ENCODE measurements at places on chromosomes 1 and 21. TPM values are rescaled to one million over a fixed set of nuclear protein-coding genes. Genes with fewer than 3 reads are reported as not detected.

DNA sequence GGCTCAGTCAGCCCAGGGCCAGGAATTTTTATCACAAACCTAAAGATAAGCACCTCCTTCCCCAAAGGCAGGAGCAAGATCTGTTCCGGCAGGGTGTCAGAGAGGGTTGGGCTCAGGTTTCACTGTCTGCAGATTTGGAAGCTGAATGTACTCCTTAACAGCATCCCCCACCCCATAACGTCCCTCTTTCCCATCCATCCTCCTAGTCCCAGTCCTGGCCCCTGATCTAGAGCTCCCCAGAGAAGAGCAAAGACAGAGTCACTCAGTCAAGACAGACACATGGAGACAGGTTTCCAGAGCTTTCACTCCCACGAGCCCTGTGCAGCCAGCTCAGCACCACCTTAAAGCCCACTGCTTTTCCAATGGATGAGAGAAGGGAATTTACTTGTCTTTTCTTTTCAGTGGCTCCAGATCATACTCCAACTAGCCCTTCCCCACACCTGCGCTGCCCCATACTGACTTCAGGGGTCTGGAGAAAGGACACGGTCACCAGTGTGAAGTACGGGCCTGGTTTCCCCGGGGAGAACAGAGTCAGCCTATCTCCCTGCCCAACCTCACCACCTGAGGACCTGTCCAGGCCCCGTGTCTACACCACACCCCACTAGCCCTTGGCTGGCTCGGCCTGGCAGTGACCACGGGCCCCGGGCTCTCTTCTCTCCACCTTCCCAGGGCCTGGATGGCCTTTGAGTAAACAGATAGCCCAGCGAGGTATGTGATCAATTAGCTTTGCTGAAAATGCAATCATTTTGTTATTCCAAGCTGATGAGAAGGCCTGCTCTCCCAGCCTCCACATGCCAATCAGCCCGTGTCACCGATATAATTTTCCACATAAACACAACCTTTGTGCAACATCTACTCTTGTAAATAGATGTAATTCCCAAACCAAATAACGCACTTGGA is 249.1 kb downstream of the FOXD2 start:
- no peak for DNase-seq
- no peak overlapping the region for H3K4me3 ChIP-seq
- H3K27ac ChIP-seq: no peak overlapping the region
- H3K36me3 ChIP-seq: no peaks in the 10 kb centered on the region
- H3K27me3 ChIP-seq: no peaks in the 10 kb centered on the region
- H3K4me1 ChIP-seq: no peaks in the 10 kb centered on the region

GRCh38 chr1:196308176-196308575 is 300.1 kb downstream of the KCNT2 start:
- no peaks in the 10 kb centered on the region for H3K36me3 ChIP-seq
- H3K27ac ChIP-seq: no peak overlapping the region
- DNase-seq: no peak
- no peaks in the 10 kb centered on the region for H3K27me3 ChIP-seq
- no peak overlapping the region for H3K4me3 ChIP-seq

- DNase-seq: no peak
- no peaks in the 10 kb centered on the region for H3K27me3 ChIP-seq
- no peaks in the 10 kb centered on the region for H3K36me3 ChIP-seq
- H3K27ac ChIP-seq: no peak overlapping the region
These were observed 6.5 kb upstream of the FGGY start for GRCh38 chr1:59290193-59290949.

DNA sequence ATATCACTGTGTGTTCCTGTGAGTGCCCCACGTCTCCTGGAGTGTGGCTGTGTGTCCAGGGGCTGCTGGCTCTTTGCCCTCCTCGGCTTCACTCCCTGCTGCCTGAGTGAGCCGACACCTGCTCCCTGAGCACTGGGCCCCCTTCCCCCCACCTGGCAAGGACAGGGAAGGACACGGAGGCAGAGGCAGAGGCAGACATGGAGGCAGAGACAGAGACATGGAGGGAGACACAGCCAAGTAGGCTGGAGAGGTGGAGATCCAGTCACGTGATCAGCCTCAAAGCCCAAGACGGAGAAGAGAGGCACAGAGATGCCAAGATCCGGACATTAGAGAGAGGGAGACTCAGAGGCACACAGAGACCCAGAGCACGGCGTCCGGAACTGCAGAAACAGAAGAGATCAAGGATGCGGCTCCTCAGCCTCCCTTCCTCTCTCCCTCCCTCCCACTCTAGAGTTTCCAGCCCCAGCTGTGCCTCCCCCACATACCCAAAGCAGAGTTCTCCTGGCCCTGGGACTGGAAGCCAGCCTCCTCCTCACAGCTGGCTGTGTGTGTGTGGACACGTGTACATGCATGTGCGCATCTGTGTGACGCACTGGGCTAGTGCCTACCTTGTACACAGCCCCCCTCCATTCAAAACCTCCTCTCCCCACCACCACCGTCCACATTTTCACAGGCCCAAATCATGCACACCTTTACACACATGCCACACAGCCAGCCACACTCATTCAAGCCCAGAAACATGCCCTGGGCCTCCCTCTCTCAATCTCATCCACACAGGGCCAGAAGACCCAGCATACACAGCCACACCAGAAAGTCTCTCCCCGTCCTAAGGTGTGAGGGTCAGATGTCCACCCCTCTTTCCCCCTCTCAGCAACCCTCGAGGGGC is 39.1 kb upstream of the WASF2 start:
- H3K4me1 ChIP-seq: peaks cover 29% of the 10 kb centered on the region
- no peaks in the 10 kb centered on the region for H3K27me3 ChIP-seq
- DNase-seq: peak; percentile 95
- H3K36me3 ChIP-seq: no peaks in the 10 kb centered on the region
- peak overlapping the region; percentile 98 for H3K27ac ChIP-seq

- no peak overlapping the region for H3K27ac ChIP-seq
- no peak for DNase-seq
These were observed 22.0 kb upstream of the DISP3 start for GRCh38 chr1:11456965-11457364.

DNA sequence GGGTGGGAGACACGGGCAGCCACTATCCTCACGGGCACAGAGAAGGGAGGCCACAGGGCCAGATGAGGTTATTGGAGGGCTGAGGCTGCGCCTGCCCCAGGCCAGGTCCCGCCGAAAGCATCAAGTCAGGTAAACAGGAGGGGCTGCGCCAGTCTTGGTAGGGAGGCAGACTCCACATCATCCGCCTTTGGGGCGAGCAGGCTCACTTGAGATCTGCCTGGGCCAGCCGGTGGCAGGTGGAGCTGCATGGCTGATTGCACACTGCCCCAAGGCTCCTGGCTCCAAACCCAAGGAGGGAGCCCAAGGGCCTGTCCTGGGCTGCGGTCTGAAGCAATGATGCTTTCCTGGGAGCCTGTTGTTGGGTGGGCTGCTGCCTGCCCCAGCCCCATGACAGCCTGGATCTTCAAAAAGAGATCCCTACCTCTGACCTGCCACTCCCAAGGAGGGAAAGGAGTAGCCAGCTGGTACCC is 4.6 kb downstream of the SMIM1 start:
- no peaks in the 10 kb centered on the region for H3K36me3 ChIP-seq
- no peaks in the 10 kb centered on the region for H3K27me3 ChIP-seq
- H3K4me3 ChIP-seq: no peak overlapping the region
- no peak for DNase-seq
- peaks cover 6% of the 10 kb centered on the region for H3K4me1 ChIP-seq

- no peak for DNase-seq
- H3K4me3 ChIP-seq: no peak overlapping the region
- H3K36me3 ChIP-seq: no peaks in the 10 kb centered on the region
- H3K27ac ChIP-seq: no peak overlapping the region
These were observed 31.6 kb upstream of the UBE2U start for GRCh38 chr1:64171797-64172281.

- no peak overlapping the region for H3K27ac ChIP-seq
- no peaks in the 10 kb centered on the region for H3K27me3 ChIP-seq
- H3K4me3 ChIP-seq: no peak overlapping the region
- no peaks in the 10 kb centered on the region for H3K4me1 ChIP-seq
These were observed 13.4 kb upstream of the NOS1AP start for GRCh38 chr1:162056043-162056442.

- H3K27ac ChIP-seq: no peak overlapping the region
- DNase-seq: no peak
- no peak overlapping the region for H3K4me3 ChIP-seq
These were observed 112.7 kb downstream of the HMCN1 start for GRCh38 chr1:185846672-185847444.

DNA sequence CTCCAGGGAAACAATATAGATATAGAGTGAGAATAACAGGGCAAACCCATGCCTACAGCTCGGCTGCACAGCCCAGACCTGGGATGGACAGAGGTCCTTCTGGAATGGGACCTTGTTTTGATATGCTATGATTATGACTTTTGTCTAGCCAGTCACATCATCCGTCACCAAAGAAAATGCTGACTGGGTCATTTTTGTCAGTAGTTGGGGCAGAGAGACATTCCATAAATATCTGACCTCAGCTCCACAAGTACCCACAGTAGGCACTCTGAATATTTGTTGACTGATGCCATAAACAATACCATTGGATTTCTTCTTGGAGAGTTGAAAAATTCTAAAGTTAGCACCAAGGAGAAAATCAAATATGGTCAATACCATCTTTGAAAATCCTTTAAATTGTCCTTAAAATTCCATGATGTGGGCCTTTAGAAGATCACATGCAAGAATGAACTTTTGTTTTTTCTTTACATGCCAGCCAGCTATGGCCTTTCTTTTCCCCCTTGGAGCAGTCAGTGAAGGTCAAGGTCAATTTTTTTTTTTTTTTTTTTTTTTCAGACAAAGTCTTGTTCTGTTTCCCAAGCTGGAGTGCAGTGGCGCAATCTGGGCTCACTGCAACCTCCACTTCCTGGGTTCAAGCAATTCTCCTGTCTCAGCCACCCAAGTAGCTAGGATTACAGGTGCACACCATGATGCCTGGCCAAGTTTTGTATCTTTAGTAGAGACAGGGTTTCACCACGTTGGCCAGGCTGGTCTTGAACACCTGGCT is 7.3 kb downstream of the TMCO4 start:
- no peaks in the 10 kb centered on the region for H3K4me1 ChIP-seq
- H3K36me3 ChIP-seq: no peaks in the 10 kb centered on the region
- DNase-seq: no peak
- H3K27ac ChIP-seq: no peak overlapping the region
- H3K27me3 ChIP-seq: no peaks in the 10 kb centered on the region
- no peak overlapping the region for H3K4me3 ChIP-seq

GRCh38 chr1:212600071-212600915 is 8.3 kb upstream of the ATF3 start:
- no peak overlapping the region for H3K27ac ChIP-seq
- no peaks in the 10 kb centered on the region for H3K4me1 ChIP-seq

- no peak for DNase-seq
- no peaks in the 10 kb centered on the region for H3K36me3 ChIP-seq
- no peaks in the 10 kb centered on the region for H3K4me1 ChIP-seq
- H3K27me3 ChIP-seq: no peaks in the 10 kb centered on the region
- H3K27ac ChIP-seq: no peak overlapping the region
These were observed 268.8 kb downstream of the ST6GALNAC3 start for GRCh38 chr1:76343356-76343755.

- no peak overlapping the region for H3K4me3 ChIP-seq
- H3K36me3 ChIP-seq: no peaks in the 10 kb centered on the region
- DNase-seq: no peak
- H3K27ac ChIP-seq: no peak overlapping the region
- H3K27me3 ChIP-seq: no peaks in the 10 kb centered on the region
These were observed 62.1 kb upstream of the JUN start for GRCh38 chr1:58845942-58846341.

Gene ASTN1
- total RNA-seq: 4.8 TPM

Gene APH1A
- total RNA-seq: 129 TPM

Gene NUP210L
- not detected for total RNA-seq

Gene KRTAP12-4
- not detected for total RNA-seq

Gene AMPD1
- total RNA-seq: not detected

Gene SNX7
- 11.1 TPM for total RNA-seq
